Activated CD4-positive, CD25-positive, alpha-beta regulatory T cell treated with anti-CD3 and anti-CD28 coated beads, Interleukin-2, amount 50 U/mL, for 72 hours (primary cell): ENCODE measurements at places on chromosomes 6 and 20.
A peak's percentile ranks its signal among the peaks of the same experiment; 100 is the strongest.

DNA sequence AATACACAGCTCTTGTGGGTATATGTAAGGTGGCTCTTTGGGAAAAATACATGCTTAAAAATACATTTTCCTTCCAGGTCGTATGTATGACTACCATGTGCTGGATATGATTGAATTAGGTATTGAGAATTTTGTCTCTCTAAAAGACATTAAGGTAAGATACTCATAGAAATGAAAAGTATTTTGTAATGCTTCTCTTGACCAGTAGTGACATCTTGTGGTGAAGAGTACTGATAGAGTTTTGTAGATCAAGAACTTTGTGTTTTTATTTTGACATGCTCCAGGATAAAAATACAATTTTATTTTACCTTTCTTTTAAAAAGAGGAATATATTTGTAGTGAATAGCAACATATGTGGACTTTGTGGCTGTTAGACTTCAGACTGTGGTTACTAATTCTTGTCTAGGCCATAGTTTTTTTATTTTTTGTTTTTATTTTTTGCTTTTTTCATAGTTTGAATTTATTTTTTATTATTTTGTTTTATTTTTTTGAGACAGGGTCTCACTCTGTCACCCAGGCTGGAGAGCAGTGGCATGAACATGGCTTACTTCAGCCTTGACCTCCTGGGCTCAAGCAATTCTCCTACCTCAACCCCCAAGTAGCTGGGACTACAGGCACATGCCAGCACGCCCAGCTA is 17.9 kb downstream of the RPF2 start:
- no peak for DNase-seq

GRCh38 chr6:73733791-73734190 is 37.8 kb downstream of the CD109 start:
- DNase-seq: no peak

- DNase-seq: no peak
Observed at GRCh38 chr20:24615353-24615752, 145.9 kb downstream of the SYNDIG1 start.

- no peak for DNase-seq
Observed at GRCh38 chr6:75746221-75746620, 2.8 kb upstream of the MYO6 start.

DNA sequence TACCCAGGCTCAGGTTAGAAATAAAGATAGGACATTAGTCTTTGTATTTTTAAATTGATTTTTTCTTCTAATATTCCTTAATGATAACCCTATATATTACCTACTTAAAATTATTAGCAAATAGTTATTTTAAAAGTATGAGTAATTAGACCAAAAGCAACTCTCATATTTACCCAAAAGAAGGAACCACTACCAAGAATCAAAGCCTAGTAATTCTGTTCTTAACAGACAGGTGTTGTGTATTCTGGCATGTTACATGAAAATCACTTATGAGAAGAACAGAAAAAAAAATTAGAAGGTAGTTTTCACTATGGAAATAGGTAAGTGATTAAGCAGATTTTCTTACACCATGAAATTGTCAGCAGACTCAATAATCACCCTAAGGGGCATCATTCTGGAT is 105.1 kb downstream of the ATG5 start:
- DNase-seq: no peak

GRCh38 chr20:12699374-12700228 is 309.2 kb upstream of the SPTLC3 start:
- DNase-seq: no peak

- DNase-seq: no peak
Observed at GRCh38 chr6:73722318-73723060, 26.5 kb downstream of the CD109 start.

- no peak for DNase-seq
Observed at GRCh38 chr6:157070403-157071107, 252.8 kb downstream of the TMEM242 start.

GRCh38 chr20:35985806-35986205 is 17.4 kb downstream of the CNBD2 start:
- DNase-seq: no peak

- peak; percentile 56 for DNase-seq
Observed at GRCh38 chr20:19692685-19693119, 65.4 kb upstream of the RIN2 start.

DNA sequence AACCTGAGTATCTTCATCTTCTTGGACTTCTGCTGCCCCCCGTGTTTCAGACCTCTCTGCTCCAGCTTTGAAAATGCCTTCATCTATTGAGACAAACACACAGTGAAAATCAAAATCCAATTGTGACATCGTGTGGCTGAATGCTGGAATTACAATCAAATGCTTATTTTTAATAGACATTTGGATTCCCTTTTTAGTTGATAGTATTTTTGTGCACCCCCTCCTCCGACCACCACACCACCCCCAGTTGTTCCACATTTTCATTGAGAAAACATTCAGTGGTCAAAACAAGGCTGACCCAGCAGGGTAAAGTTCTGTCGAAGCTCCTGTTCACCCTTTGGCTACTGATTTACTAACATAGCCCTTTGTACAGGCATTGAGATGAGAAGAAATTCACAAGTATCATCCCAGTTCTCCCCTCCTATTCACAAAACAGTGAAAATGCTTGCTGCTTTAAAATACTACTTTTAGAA is 79.0 kb downstream of the NRSN1 start:
- no peak for DNase-seq

- DNase-seq: no peak
Observed at GRCh38 chr20:58171796-58172425, 56.5 kb downstream of the ANKRD60 start.

DNA sequence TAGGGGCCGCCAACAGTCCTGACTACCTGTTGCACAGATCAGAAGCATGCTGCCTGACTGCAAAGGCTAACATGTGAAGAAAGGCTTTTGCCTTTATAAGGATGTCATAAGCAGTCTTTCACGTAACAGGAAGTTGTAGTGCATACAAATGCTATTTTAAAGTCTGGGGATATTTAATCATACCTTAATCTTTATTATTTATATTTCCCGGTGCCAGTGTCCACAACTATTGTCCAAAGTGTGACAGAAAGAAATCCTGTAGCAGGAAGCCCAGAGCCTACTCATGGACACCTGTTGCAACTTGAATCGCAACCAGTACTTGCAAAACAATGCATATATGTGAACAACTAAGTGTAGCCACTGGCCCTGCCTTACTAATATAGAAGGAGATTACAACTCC is 235.8 kb downstream of the ALDH8A1 start:
- no peak for DNase-seq

DNA sequence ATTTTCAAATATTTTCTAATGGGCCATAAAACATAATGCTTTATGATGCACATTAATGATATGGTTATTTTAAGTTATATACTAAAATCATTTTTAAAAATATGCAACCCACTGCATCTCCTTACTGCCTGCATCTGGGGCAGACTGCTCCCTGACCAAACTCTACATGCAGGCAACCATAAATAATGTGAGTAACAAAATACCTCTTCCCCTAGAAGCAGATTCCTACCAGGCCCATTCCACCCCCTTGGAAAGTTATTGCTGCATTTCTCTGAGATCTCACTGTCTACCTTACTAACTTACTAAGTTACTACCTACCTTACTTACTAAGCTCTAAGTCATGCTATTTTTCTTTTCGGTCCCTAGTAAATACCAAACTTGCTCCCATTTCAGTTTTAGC is 71.8 kb downstream of the ATG5 start:
- DNase-seq: no peak

GRCh38 chr6:35583893-35584688 is 71.4 kb upstream of the TULP1 start:
- peak; percentile 59 for DNase-seq

DNA sequence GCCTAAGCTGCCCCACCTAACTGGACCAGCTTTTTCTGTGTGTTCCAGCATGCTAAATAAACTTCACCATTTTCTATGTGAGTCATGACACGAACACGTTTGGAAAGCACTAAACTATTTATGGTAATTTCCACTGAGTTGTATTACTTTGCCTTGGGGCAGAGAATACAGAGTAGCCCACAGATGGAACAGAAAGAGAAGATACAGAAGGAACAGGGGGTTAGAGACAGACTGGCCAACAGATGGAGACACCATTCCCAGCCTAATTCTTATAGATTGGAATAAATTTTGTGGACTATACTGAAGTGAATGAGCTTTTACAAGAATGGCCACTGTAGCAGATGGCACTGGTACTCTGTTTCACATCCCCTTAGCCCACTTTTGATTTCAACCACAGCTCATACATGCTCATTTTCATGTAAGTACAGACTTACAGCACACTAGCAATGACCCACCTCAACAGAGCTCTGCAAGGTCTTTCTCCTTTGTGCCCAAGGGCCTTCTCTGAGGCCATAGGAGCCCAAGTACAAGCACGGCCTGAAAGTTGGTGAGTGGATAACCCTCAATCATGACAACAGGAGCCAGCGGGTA is 13.1 kb upstream of the NT5DC1 start:
- DNase-seq: no peak
